AG04449 (cell line): ENCODE measurements at places on chromosomes 2 and 18.

GRCh38 chr2:96924775-96925747 lies 55.2 kb upstream of the SEMA4C start:
- DNase-seq = no peak

DNA sequence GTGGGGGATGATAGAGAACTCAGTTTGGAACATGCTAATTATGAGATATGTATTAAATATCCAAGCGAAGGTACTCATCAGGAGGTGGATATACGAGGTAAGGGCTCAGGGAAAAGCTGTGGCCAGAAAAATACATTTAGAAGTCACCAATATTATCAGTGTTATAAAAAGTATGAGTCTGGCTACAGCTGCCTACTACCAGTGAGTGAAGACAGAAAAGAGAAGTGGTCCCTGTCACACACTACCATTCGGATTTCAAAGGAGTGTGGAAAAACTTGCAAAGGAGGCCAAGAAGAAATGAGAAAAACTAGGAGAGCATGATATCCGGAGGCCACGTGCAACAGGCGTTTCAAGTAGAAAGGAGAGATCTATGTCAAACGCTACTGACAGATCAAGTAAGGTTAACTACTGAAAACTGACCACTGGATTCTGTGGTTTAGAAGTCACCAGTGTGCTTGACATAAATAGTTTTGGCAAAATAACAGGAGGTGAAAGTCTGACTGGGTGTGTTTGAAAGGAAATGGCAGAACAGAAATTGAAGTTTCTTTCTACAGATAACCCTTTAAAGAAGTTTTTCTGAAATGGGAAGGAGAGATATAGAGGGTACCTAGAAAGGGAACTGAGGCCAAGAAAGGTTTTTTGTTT lies 118.7 kb upstream of the DNMT3A start:
- DNase-seq = no peak

GRCh38 chr2:28305202-28305601 lies 87.5 kb upstream of the FOSL2 start:
- no peak for DNase-seq

DNA sequence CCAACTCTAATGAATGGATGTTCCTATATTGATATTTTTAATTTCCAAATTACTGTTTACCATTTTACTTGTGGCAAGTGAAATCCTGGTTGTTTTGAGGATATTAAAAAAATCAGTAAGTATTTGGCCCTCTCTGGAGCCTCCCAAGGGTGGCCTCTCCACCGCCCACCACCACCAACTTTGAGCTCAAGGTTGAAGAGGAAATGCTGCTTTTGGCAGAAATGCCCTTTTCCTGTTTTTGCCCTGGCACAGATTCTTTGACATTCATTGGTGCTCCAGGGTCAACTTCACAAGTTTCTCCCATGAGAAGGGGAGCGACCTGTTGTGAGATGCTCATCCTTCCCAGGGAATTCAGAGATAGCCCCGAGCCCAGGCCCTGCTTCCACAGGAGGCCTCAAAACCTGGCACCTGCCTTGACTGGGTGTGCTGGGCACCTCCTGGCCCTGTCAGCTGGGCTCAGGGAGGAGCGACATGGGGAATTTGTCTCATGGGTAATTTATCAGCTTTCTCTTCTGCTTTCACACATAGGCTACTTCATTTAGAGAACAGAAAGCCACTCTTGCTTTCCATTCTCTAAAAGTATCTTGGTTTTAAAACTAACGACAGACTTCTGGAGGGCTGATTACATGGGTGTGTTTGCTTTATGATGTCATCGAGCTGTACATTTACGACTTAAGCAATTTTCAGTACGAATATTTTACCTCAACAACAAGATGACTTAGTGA lies 6.9 kb downstream of the CD8A start:
- no peak for DNase-seq

- DNase-seq = no peak
Observed at GRCh38 chr18:77133835-77134496, 1.4 kb upstream of the MBP start.

DNA sequence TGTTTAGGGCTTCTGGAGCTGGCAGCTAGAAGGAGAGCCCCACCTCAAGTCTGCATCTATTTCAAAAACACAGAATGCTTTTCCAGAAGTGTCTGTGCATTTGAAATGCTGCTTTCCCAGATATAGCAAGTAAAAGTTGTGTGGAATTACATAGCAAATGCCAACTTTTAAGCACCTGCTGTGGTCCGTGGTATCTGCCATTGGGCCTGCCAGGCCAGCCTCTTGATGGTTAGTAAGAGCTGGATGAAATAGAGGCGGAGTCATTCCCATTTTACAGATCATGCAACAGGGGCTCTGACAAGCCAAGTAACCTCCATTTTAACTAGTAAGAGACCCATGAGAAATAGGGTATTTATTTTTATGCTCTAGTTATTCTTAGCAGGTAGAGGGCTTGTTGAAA lies 61.6 kb downstream of the MGAT5 start:
- no peak for DNase-seq

DNA sequence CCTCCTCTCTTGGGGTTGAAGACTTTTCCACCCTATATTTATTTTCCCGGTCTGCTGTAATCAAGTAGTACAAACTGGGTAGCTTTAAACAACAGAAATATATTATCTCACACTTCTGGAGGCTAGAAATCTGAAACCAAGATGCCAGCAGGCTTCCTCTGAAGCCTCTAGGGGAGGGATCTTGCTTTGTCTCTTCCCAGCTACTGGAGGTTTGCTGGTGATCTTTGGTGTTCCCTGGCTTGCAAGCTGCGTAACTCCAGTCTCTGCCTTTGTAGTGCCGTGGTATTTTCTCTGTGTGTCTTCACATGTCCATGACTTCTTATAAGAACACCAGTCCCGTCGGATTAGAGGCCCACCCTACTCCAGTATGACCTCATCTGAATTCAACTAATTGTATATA lies 44.4 kb downstream of the MYO3B start:
- no peak for DNase-seq

- DNase-seq = no peak
Observed at GRCh38 chr2:96799623-96799935, 16.5 kb upstream of the CNNM3 start.

GRCh38 chr2:9807555-9808305 lies 35.5 kb upstream of the TAF1B start:
- no peak for DNase-seq

- DNase-seq = no peak
Observed at GRCh38 chr2:189088591-189089205, 90.9 kb downstream of the COL5A2 start.

DNA sequence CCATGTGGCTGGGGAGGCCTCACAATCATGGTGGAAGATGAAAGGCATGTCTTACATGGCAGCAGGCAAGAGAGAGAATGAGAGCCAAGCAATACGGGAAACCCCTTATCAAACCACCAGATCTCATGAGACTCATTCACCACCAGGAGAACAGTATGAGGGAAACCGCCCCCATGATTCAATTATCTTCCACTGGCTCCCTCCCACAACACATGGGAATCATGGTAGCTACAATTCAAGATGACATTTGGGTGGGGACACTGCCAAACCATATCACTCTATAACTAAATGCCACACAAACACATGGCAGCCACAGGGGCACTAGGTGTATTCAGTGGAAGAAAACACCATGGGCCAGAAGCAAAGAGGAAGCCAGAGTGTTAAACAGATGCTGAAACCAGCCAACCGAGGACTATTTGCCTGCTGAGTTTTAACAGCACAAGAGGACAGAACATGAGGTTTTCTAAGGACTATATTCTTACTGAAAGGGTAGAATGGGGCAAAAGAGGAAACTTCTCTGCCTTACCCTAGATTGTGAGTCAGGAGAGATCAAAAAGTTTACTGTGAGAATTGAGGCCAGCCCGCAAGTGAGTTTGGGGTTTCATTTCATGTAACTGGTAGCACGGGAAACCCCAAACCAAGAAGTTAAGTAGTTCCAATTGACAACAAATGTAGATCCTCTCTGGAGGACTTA lies 49.2 kb downstream of the SIGLEC15 start:
- DNase-seq = no peak

DNA sequence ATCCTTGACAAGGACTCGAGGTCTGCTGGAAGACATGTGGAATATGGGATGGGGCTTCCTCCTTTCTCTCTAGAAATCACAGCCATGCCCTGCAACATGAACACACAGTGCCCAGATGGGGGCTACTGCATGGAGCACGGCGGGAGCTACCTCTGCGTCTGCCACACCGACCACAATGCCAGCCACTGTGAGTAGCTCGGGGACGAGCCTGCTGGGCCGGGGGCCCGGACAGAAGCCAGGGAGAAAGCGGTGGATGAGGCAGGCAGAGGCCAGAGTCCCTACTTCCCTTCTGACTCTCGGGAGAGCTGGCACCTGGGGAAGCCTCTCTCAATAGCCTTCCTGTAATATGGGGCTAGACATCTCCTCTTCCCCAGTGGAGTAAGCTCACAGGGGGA lies 50.5 kb downstream of the SNED1 start:
- DNase-seq = no peak

GRCh38 chr2:1378456-1379150 lies 34.7 kb upstream of the TPO start:
- DNase-seq = no peak

DNA sequence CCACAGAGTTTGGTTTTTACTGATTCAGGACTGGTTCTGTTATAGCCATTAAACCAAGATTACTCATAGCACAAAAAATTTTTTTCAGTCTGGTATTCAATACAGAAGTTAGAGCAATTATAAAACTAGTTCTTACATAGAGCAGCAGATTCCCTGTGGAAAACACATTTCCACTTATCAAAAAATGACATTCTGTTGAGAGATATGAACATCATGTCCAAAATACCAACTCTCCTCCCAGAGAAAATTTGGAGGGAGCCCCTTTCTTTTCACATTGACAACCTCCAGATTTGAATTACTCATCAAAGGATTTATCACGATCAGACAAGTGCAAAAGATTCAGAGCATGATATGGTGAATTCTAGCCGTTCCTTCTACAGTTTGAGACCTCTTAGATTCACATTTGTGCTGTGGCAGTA lies 126.8 kb upstream of the SERPINE2 start:
- peak; percentile 53 for DNase-seq

DNA sequence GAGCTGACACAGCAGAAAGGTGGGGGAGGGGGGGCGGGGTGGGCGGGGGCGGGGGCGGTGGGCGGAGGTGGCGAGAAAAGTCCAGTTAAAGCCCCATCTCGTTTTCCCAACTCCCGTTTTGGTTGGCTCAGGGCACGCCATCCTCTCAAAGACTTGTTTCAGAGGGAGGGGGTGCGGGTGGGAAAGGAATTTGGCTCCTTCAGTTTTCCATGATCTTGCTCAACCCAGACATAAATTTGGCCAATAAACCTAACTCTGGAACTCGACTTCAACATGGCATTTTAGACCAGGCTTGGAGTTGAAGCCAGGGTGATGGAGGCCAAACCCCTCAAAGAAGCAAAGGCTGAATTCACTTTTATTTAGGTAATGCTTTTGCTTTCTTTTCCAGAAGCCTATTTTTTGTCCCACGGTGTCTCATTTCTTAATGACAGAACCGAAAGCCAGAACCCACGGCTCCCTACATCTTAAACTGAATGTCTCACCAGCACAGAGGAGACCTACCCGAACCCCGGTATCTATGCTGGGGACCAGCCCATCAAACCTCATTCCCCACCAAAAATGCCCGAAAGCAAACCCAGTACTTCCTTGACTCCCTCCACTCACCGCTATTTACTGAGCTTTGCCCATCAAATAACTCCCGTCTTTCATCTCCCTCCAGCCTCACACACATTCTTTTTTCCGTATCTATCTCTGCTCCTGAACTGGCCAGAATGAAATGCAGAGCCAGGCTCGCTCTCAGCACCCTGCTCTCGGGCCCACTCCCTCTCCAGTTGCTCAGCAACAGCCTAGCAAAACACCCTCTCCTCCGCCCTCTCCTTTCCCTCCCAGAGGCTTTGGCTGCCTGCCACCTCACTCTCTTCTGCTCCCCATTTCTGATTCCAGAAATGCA lies 4.3 kb downstream of the IGFBP5 start:
- peak; percentile 62 for DNase-seq
